T-helper 2 cell treated with Interferon-gamma antibody and Interleukin-4, amounts not matched to agents 5 μg/mL and 100 μg/mL, for 36 hours (primary cell): ENCODE measurements at places on chromosomes 6 and 20.

DNA sequence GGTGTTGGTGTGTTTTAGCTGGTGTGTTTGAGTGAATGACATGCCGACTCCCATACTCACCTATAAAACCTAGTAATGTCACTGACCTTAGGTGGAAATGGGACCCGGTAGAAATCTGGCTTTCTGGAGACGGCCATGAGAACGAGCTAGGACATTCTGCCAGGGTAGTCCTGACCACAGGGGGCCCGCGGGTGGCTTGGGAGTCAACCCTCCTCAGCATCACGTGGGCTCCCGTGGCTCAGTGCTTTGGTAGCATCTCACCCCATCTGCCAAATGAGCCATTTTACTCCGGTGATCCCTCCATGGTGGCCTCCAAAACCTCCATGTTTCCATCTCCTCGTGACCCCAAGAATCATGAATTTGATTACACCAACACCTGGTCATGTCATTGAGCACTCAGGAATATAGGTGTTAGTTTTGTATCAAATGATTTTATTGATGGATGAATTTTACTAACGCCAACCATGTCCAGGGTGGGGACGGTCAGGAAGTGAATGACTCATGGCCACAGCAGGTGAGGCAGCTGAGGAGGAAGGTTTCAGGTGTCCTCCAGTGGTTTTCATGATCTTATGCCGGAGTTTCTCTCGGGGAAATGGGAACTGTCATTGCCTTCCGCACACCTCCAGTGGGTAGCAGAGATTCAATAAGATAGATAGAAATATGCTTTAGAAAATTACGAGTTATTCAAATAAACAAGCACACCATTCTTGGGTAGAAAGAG lies 195.0 kb downstream of the SYNDIG1 start:
- DNase-seq: no peak

GRCh38 chr20:3224681-3225421 lies 14.1 kb downstream of the SLC4A11 start:
- no peak for DNase-seq

GRCh38 chr6:149035766-149036165 lies 281.7 kb upstream of the TAB2 start:
- DNase-seq: no peak

GRCh38 chr6:108526739-108527174 lies 34.0 kb upstream of the FOXO3 start:
- DNase-seq: no peak

GRCh38 chr20:34824452-34824805 lies 1.0 kb downstream of the NCOA6 start:
- peak; percentile 75 for DNase-seq

GRCh38 chr6:118401325-118401975 lies 146.6 kb upstream of the PLN start:
- no peak for DNase-seq

DNA sequence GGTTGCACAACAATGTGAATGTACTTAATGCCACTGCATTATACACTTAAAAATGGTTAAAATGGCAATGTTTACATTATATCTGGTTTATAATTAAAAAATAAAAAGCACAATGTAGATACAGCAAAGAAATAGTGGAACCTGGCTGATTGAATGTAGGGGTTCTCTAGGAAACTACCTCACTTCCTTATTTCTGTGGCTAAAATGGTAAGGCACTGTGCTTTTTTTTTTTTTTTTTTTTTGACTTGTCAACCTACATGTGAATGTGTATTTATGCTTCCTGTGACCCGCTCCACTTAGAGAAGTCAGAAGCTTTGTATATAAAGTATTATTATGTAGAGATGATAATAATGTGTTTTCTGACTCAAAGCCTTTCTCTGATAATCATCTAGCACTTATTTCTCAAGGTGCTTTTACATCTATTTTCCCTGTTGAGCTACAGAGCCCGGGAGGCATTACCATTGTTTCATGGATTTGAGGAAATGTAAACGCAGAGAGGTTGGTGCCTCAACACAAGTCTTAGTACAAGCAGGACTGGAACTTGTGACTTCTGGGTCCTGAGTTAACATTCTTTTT lies 55.0 kb downstream of the SOX4 start:
- no peak for DNase-seq

- no peak for DNase-seq
Observed at GRCh38 chr6:107511511-107511993, 21.6 kb downstream of the SOBP start.

- no peak for DNase-seq
Observed at GRCh38 chr20:17525650-17526049, 5.5 kb downstream of the BFSP1 start.

DNA sequence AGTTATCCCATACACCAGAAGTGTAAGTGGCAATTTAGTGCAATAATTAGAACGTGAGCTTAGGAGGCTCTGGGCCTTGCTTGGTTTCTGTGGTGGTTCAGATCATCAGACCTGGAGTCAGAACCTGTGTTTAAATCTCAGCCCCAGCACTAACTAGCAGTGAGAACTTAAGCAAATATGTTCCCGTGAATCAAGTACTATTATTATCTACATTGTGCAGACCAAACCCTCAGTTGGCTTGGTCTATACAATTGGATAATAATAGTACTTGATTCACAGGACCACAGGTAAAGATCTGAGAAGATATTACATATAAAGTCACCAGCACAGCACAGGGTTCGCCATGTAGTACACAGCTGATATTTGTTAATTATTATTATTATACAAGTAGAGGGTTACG lies 93.1 kb downstream of the SIM1 start:
- no peak for DNase-seq

GRCh38 chr6:30915591-30915946 lies 1.5 kb downstream of the VARS2 start:
- DNase-seq: peak; percentile 13

DNA sequence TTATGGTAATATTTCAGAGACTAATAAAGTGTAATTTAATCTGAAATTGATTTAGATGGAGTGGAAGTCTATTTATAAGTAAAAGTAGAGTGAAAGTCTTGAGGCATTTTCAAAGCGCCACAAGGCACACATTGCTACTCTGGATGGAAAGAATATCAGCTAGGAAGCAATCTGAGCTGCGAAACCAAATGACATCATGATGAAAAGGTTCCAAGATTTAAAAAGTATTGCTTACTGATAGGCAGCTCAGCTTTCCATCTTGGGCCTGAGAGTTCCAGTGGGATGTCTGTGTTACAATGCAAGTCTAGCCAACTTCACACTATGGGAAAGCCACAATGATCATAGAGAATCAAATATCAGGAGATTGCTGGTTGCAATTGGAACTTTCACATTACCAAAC lies 126.9 kb upstream of the VGLL2 start:
- no peak for DNase-seq

DNA sequence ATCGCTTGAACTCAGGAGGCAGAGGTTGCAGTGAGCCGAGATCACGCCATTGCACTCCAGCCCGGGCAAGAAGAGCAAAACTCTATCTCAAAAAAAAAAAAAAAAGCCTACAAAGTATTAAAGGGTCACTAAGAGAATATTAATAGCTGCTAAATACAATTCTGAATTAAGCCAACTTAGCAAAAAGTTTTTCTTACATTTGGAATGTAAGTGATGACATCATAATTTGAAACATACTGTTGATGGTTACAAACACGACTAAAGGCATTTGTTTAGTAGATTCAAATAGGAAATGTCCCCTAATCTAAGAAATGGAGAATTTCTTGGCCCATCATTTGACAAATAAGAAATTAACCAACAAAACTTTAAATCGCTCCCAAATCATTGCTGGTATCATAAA lies 282.8 kb downstream of the RNGTT start:
- no peak for DNase-seq

- no peak for DNase-seq
Observed at GRCh38 chr6:10451828-10452509, 37.1 kb upstream of the TFAP2A start.

GRCh38 chr20:1150968-1151367 lies 32.6 kb downstream of the PSMF1 start:
- DNase-seq: no peak

DNA sequence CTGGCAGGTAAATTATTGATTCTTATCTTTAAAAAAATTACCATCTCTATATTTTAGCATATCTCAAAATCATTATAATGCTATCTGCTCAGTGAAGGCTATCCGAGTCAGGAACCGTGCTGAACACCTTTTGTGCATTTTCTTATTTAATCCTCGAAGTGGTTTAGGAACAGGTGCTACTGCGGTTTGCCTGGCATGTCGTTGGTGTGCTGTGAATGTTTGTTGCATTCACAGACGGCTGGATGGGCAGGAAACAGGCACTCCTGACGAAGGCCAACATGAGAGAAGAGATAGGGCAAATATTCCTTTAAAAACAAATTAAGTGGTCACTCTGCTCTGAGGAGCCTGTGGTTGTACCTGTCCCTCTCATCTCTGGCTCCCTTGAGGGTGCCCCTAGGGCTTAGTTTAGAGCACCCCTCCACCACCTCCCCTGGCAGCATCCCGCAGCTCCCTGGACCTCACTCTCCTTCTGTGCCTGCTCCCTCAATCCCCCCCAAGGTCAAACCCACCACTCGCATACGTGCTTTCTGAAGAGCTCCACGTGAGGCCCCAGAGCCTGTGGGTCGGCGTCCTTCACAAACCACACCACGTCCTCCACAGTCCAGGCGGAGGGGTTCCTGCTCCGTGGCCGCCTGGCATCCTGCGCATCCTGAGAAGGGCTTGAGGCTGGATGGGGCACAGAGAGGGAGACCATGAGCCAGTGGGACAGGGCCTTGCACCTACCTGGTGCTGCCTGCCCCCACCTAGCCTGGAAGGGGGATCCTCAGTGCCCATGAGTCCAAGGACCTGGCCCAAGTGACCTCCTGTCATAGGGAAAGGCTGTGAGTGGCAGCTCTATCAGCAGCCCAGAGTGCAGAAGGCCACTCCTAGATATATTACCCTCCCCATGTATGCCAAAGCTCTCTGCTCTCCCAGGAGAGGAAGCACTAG lies 116.5 kb downstream of the SCML4 start:
- no peak for DNase-seq

GRCh38 chr6:37123957-37124729 lies 45.8 kb upstream of the PIM1 start:
- no peak for DNase-seq

GRCh38 chr6:45630314-45630713 lies 252.6 kb upstream of the SUPT3H start:
- DNase-seq: no peak

GRCh38 chr20:1418350-1418749 lies 25.5 kb upstream of the FKBP1A start:
- DNase-seq: no peak

- DNase-seq: no peak
Observed at GRCh38 chr6:12032783-12033573, 20.9 kb downstream of the HIVEP1 start.

DNA sequence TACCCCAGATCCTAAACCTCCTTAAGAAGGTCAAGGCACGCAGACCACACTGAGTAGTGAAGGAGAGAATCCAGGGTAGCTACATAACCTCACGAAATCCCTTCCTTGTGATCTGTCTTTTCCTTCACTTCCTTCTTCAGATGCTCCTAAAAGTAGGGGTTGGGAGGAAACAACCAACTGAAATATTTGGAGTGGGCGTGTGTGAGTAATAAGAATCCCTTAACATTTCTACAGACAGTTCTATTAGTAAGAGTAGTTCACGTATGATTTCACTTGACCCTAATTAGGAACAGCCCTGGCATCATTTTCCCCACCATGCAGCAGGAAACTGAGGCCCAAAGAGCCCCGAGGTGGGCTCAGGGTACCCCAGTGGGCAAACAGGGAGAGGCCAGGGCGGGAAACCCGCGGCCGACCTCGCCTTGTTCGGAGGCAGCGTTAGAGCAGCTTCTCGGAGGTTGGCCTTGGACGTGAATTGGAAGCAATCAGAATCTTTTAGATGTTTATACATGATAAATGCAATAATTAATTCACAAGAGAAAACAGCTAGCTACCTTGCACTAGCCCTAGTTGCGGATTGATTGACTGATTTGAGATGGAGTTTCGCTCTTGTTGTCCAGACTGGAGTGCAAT lies 859 bp upstream of the RAE1 start:
- no peak for DNase-seq

- DNase-seq: no peak
Observed at GRCh38 chr6:126266664-126267063, 73.3 kb upstream of the CENPW start.

DNA sequence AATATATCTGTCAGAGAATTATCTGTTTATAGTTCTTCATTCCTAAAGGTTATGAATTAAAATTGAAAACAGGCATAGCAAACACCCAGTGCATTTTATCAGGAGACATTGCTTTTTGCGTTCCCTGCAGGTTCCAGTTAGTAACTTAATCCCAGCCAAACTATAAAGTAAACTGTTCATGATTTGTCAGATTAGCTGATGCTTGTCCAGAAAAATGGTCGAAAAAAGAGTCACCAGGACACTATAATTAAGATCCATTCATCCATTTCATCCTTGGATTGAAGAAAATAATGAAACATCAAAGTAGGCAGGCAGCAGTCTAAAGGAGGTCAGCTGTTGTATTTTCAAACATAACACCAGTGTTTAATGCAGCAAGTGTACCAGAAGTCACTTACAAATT lies 75.9 kb downstream of the EPHA7 start:
- no peak for DNase-seq

- DNase-seq: no peak
Observed at GRCh38 chr20:24673678-24674570, 204.5 kb downstream of the SYNDIG1 start.

DNA sequence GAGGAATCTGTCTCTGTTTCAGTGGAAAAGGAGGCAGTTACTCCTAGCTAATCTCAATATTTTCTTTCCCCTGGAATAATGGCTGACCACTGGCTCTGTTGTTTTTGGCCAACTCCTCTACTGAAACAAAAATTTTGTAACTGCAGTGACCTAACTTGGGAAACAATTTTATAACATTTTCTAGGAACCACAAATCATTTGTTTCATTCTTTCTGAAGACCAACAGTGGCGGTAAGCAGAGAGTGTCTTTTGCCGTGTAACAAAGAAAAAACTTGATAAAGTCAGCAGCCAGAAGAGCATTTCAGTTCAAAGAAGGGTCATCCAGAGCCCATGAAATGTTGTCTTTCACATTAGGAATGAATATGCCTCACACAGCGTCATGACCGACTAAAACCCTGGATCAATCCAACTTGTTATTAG lies 11.8 kb upstream of the BFSP1 start:
- no peak for DNase-seq

DNA sequence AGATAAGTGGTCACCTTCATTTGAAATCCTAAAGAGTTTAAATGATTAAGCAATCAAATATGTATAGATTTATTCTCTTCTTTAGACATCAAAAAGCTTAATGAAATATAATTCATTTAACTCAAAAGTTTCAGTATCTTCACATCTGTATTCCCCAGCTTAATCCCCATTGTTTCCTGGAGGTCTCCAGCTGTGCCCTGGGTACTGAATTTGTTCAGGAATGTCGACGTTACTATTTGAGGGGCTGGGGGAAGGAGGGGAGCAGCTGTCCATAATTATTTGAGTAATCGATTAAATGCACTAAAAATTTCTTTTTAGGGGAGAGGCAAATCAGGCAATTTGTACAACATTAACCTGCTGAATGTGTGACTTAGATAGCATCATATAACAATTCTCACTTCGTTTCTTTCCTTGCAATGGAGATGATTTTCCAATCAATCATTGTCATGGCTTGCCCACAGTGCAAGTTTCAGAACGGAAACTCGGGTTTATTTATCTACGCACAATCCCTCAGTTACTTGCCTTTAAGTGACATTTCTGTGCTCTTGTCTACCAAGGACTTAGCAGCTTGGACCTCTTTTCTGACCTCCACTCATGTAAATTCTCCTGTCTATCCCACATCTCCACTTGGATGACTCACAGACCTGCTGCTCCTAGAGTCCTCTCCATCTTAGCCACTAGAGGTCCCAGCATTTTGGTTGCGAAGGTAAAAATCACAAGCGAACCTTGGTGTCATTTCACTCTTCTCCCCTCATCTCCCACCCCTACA lies 3.9 kb downstream of the DOK5 start:
- no peak for DNase-seq
